ENCODE measurements at places on chromosomes 2 and 18. TPM values are rescaled to one million over a fixed set of nuclear protein-coding genes. Genes with fewer than 3 reads are reported as not detected.

Gene ARHGAP25
- 0.93 TPM for total RNA-seq

Gene C2orf72
- not detected for total RNA-seq

Gene SEMA4C
- total RNA-seq = 16.3 TPM

Gene GATA6
- 14.0 TPM for total RNA-seq

Gene COL5A2
- 7.4 TPM for total RNA-seq

Gene ZNF521
- not detected for total RNA-seq

Gene LINC00305
- total RNA-seq = not detected

Gene RAB6C
- total RNA-seq = not detected

Gene ALKAL2
- not detected for total RNA-seq

Gene TMEM178A
- total RNA-seq = 0.66 TPM

Gene ZNF512
- total RNA-seq = 19.9 TPM

Gene ZNF519
- total RNA-seq = 5.3 TPM

Gene ANKRD62
- total RNA-seq = not detected

Gene STPG4
- 0.83 TPM for total RNA-seq

Gene LCT
- total RNA-seq = not detected

Gene INHA
- total RNA-seq = 2.2 TPM

Gene FBXO48
- 1.7 TPM for total RNA-seq

Gene FAM161A
- 2.3 TPM for total RNA-seq

Gene LRRTM4
- total RNA-seq = not detected

Gene XDH
- 47.5 TPM for total RNA-seq

Gene UPP2
- total RNA-seq = not detected

Gene ST8SIA5
- not detected for total RNA-seq

Gene FAM237A
- total RNA-seq = not detected

Gene SLC38A11
- not detected for total RNA-seq

Gene CRYGC
- total RNA-seq = not detected

Gene MLPH
- 27.1 TPM for total RNA-seq

Gene TRABD2A
- 20.0 TPM for total RNA-seq

Gene GCG
- not detected for total RNA-seq

Gene LTBP1
- total RNA-seq = 99.0 TPM

Gene VSNL1
- 1.3 TPM for total RNA-seq

Gene REG3G
- total RNA-seq = not detected

Gene UNC80
- total RNA-seq = not detected

Gene SPHKAP
- not detected for total RNA-seq

All from MCF 10A (cell line).